ENCODE measurements at places on chromosomes 7 and 10. TPM values are rescaled to one million over a fixed set of nuclear protein-coding genes. Genes with fewer than 3 reads are reported as not detected.
A peak's percentile ranks its signal among the peaks of the same experiment; 100 is the strongest.

The CTNNA3 gene
- total RNA-seq = under 0.01 TPM

The GPR37 gene
- total RNA-seq = not detected

The ACSM6 gene
- total RNA-seq = not detected

- no peaks in the 10 kb centered on the region for H3K4me1 ChIP-seq
- no peak overlapping the region for H3K27ac ChIP-seq
These were observed 241.9 kb downstream of the PLXDC2 start for GRCh38 chr10:20058135-20058534.

DNA sequence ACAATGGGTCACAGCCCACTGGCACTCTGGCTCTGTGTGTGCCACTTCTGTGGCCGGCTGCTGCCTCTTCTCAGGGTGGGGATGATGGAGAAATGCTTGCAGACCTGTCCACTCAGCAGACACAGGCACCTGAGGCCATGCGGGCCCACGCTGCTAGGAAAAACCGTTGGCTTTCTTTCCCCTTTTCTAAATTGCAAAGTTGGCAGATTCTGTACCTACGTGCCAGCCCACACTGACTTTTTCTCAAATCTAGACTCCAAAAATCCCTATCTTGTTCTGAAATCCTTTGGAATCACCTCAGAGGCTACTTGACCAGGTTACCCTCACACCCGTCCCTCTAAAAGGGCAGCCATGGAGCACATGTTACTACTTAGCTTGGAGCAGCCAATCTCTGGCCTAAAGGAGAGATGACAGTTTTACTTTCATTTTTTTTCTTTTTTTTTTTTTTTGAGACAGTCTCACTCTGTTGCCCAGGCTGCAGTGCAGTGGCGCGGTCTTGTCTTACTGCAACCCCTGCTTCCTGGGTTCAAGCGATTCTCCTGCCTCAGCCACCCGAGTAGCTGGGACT, 99.4 kb downstream of the RNF216 start:
- H3K4me3 ChIP-seq = no peak overlapping the region
- H3K4me1 ChIP-seq = peaks cover 42% of the 10 kb centered on the region
- peaks cover 7% of the 10 kb centered on the region for H3K36me3 ChIP-seq
- peak overlapping the region; percentile 43 for H3K27ac ChIP-seq
- DNase-seq = no peak

DNA sequence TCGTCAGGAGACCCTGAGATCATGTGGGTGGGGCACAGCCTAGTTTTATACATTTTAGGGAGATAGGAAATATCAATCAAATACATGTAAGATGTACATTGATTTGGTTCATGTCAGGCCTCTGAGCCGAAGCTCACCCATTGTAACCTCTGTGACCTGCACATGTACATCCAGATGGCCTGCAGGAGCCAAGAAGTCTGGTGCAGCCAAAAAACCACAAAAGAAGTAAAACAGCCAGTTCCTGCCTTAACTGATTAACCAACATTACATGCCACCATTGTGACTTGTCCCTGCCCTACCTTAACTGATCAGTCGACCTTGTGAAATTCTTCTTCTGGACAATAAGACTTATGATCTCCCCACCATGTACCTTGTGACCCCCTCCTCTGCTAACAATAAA, 16.0 kb upstream of the LRRC61 start:
- H3K4me3 ChIP-seq = no peak overlapping the region
- no peak for DNase-seq
- H3K27ac ChIP-seq = no peak overlapping the region
- H3K27me3 ChIP-seq = no peaks in the 10 kb centered on the region
- H3K36me3 ChIP-seq = no peaks in the 10 kb centered on the region
- H3K4me1 ChIP-seq = no peaks in the 10 kb centered on the region

DNA sequence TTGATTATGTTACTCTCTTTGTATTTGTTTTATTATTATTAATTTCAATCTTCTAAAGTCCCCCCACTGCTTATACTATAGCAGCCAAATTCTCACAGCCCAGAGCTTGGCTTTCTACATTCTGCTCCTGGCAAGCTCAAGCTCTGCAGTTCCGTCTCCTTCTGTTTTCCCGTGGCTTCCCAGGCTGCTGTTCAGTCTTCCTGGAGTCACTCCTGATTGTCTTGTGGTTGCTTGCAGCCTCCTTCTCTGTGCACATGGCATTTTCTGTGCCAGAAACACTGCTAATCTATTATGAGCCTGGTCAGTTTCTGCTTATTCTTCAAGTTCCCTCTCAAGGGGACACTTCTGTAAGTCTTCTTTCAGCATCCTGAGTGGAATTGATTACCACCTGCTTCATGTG, 533.7 kb upstream of the IGFBP3 start:
- H3K36me3 ChIP-seq = no peaks in the 10 kb centered on the region
- H3K27me3 ChIP-seq = no peaks in the 10 kb centered on the region
- H3K4me1 ChIP-seq = no peaks in the 10 kb centered on the region
- no peak for DNase-seq

GRCh38 chr7:157813741-157814661, 477.2 kb downstream of the DNAJB6 start:
- no peaks in the 10 kb centered on the region for H3K4me1 ChIP-seq
- H3K4me3 ChIP-seq = no peak overlapping the region
- no peaks in the 10 kb centered on the region for H3K36me3 ChIP-seq
- no peak overlapping the region for H3K27ac ChIP-seq
- no peaks in the 10 kb centered on the region for H3K27me3 ChIP-seq

- no peak overlapping the region for H3K4me3 ChIP-seq
- no peaks in the 10 kb centered on the region for H3K27me3 ChIP-seq
- no peak for DNase-seq
- peaks cover 2% of the 10 kb centered on the region for H3K4me1 ChIP-seq
- H3K36me3 ChIP-seq = no peaks in the 10 kb centered on the region
These were observed 125.0 kb downstream of the FOXP2 start for GRCh38 chr7:114539575-114539974.
